Stimulated activated CD8-positive, alpha-beta memory T cell treated with anti-CD3 and anti-CD28 coated beads, Interleukin-4, amount 100 ng/mL, for 48 hours (primary cell): ENCODE measurements at places on chromosomes 11 and 22.

DNA sequence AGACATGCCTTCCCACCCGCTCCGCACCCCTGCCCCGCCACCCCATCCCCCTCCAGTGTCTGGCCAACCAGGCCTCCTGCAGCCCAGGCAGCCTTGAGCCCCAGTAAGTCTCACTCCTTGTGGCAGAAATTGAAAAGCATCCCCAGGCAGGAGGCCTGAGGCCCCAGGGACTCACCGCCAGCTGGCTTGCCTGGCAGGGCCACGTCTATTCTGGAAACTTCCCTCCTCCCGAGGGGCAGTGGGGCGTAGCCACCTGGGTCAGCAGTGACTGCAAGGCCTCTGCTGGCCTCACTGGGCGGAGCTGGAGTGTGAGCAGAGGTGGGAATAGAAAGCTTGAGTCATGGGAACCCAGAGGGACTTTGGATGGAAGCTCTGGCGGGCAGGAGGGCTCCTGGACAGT is 26.3 kb downstream of the ANO1 start:
- DNase-seq: no peak

DNA sequence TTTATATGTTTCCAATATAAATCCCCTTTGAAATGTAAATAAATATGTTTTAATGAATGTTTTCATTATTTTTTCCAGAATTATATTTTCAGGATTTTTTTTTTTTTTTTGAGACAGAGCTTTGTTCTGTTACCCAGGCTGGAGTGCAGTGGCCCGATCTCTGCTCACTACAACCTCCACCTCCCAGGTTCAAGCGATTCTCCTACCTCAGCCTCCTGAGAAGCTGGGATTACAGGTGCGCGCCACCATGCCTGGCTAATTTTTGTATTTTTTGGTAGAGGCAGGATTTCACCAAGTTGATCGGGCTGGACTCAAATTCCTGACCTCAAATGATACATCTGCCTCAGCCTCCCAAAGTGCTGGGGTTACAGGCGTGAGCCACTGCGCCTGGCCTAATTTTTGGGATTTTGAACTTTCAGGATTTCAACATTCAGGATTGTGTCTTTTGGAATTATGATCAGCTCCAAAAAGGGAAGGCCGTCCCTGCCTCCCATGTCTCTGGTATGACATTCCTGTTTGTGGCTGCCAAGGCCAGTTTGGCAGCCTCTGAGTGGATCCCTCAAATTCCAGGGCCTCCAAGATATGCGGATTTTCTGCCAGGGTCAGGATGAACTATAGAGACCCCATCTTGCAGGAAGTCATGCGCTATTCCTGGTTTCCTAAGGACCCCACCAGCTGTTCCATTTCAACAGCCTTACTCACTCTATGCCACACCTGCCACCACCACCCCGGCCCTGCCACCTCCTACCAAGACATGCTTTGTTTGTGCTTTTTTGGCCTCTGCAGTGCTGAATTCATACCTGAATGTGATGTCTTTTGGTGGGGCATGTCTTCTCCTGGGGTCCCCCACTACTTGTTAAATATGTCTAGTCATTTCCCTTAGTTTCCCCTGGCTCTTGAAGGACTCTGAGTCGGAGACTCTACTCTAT is 21.9 kb upstream of the TMPRSS4 start:
- peak; percentile 24 for DNase-seq

GRCh38 chr11:46427364-46427763 is 35.8 kb upstream of the CHRM4 start:
- DNase-seq: no peak

- DNase-seq: no peak
Measured at GRCh38 chr11:117361432-117361831, 33.8 kb downstream of the CEP164 start.

DNA sequence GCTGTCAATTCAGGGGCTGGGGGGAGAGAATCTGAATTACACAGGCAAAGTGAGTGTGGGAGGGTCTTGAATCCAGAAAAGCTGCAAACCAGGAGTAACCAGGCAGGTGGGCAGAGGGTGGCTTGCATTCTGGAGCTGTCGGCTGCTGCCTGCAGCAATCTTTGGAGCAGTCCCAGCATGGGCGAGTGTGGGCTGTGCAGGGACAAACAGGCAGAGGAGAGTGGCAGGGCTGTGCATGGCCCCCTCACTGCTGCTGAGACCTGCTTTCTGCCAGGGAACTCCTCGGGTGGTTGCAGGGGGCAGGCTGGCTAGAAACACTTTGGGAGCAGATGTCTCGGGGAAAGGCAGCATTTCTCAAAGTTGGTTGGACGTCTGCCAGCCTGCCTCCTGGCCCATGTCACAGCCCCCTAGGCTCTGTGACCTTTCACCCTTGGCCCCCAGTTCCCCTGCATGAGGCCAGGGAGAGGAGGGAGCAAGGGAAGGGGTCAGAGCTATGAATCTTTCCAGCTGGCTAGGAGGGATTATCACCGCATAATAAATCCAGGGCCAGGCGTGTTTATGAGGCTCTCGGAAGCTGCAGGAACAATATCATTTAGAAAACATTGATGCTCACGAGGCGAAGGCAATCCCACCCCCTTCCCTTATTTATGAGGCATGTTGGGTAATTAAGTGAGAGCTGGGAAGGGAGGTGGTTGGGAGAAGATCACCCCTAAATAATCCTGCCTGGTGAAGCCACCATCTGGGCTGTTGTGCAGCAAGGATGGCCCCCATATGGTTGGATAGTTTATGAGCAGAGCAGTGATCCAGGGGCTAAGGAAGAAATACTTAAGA is 212.3 kb upstream of the NCAM1 start:
- no peak for DNase-seq

GRCh38 chr22:44337678-44338004 is 24.9 kb upstream of the SHISAL1 start:
- DNase-seq: peak; percentile 44

GRCh38 chr11:11230087-11230486 is 123.0 kb downstream of the CSNK2A3 start:
- DNase-seq: no peak

GRCh38 chr11:125910226-125910849 is 6.0 kb downstream of the DDX25 start:
- DNase-seq: no peak

GRCh38 chr11:12768726-12769673 is 94.8 kb downstream of the TEAD1 start:
- no peak for DNase-seq

GRCh38 chr22:31243339-31244045 is 31.4 kb downstream of the LIMK2 start:
- no peak for DNase-seq

- DNase-seq: no peak
Measured at GRCh38 chr11:128604723-128605122, 17.4 kb upstream of the ETS1 start.

DNA sequence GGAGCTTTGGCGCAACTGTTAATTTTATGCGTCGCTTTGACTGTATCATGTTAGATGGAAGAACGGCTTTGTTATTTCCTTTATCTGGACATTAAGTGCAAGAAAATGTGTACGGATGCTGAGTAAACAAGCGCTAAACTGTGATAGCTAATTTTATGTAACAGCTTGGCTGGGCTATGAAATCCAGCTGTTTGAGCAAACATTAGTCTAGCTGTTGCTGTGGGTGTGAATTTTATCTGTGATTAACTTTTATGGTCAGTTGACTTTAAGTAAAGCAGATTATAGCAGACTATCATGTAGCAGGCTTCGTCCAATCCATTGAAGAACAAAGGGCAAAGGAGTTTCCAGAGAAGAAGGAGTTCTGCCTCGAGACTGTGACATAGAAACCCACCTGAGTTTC is 14.0 kb downstream of the OR8A1 start:
- no peak for DNase-seq

GRCh38 chr11:126581871-126582648 is 226.6 kb downstream of the ST3GAL4 start:
- DNase-seq: no peak

- DNase-seq: no peak
Measured at GRCh38 chr11:62680825-62681240, 2.0 kb upstream of the UBXN1 start.

DNA sequence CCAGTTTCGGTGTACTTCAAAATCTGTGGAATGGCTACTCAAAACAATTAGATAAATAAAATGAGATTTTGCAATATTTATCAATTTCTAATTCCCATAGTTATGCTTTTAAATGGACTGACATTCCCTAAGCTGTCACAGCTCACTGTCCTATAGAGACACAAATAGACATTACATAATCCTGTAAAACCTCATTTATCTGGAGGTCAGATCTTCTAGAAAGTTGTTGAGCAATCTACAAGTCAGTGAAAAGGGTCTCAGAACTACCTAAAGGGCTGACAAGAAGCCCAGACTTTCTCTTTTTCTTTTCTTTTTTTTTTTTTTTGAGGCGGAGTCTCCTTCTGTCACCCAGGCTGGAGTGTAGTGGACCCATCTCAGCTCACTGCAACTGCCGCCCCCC is 12.0 kb downstream of the ALG8 start:
- no peak for DNase-seq

DNA sequence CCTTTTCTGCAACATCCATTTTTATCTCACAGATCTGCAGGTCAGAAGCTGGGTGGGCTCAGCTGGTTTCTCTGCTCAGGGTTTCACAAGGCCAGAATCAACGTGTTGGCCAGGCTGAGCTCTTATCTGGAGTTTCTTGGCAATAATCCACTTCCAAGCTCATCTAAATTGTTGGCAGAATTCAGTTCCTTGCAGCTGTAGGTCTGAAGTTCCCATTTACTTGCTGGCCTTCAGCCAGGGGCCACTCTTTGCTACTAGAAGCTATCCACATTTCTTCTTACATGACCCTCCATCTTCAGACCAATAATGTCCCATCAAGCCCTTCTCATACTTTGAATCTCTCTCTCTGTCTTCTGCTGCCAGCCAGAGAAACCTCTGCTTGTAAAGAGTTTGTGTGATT is 103.5 kb downstream of the WNT11 start:
- no peak for DNase-seq

DNA sequence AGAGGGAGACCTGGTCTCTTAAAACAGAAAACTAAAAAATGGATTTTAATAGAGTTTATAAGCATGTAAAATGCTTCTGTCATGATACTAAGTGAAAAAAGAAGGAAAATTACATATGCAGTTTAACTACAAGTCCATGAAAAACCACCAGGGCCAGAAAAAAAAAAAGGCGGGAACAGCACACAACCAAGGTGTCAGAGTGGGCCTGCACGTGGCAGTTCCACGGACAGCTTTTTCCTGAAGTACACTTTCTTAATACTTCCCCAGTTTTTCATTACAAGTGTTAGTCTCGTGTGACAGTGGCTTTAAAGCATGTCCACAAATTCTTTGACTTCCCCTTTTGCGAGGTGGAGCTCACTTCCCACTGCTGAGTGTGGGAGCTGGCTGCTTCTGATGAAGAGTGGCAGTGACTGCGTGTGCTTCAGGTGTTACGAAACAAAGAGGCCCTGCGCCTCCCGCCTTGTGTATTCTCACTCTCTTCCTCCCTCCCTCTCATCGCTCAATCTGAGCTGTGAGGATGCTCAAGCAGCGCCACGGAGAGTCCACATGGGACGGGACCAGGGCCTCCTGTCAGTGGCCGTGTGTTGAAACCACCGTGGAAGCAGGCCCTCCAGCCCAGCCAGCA is 16.4 kb downstream of the PPM1F start:
- no peak for DNase-seq

DNA sequence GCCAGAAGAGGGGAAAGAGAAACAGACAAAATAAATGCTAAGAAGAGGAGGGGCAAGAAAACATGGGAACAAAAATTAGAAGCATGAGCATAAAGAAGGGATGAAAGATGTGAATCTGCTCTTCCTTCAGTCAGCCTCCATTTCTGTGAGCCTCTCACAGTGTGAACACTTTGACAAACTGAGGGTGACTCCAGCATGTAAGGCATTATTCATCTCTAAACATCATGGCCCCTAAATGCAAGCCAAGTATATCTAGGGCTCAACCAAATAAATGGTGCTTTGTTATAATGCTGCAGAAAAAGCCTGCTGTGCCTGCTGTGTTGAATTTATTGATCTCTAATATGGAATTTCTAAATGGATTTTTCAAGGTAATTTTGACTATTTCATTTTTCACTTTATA is 281.3 kb downstream of the TTC28 start:
- no peak for DNase-seq

DNA sequence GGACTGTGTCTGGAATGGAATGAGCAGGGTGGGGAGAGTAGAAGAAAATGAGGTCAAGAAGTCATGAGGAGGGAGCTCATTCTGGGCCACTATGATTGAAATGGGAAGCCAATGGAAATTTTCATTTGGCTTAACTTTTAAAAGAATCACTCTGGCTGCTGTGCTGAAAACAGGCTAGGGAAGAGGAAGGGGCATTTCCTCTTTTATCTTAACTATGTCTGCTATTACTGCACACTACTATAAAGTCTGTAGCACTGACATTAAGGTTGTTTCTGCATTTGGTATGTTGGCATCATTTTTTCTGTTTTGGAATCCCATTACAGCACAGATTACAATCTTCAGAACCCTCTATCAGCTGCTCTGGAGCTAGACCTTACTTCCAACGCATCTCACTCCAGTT is 8.2 kb downstream of the PATL1 start:
- no peak for DNase-seq

DNA sequence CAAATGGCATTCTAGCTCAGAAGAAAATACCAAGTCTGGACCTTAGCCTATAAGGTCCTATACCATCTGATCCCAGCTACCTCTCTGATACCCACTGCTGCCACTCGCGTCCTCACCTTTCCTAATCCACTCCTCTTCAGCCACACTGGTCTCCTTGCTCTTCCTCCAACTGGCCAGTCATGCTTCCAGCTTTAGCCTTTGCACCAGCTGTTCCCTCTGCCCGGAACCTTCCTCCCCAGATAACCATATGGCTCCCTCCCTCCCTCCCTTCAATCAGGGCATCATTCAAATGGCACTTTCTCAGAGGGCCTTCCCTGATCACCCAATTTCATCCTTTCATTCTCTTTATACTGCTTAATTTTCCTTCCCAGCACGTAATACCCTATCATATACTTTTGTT is 67.9 kb downstream of the KCNC1 start:
- DNase-seq: no peak

- DNase-seq: peak; percentile 18
Measured at GRCh38 chr11:117839380-117839881, 14.9 kb upstream of the FXYD2 start.

GRCh38 chr11:30313580-30313979 is 9.3 kb upstream of the ARL14EP start:
- no peak for DNase-seq

DNA sequence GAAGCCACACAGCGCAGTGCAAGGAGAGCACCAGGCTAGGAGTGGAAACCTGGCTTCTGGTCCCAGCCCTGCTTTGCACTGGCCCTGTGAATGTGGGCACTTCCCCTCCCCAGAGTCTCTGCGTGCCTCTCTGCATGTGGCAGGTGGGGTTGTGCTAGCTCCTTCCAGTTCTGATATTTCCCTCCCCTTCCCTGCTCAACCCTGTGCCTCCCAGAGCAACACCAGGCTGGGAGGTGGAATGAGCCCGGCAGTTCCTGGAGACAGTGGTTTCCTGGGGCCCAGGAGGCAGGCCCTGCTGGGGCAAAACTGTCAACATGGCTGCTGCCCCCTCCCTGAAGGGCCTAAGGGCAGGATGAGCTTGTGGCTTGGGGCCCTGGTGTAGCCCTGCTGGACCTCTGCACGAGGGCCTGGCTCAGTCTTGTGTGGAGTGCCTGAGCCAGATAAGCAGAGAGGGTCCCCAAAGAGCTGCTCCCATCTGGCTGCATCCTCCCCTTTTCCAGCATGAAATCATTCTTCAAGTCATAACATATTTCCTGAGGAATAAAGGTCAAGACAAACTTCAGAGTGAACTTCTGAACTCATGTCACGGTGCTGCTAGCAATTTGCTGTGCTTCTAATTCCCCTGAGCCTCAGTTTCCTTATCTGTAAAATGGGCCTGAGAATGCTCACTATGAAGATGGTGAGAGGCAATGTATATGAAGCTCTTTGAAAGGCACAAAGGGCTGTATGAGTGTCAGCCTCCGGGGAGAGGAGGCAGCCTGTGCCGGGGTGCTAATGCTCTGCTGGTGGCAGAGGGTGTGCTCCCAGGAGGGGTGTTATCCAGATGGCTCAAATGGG is 116.0 kb downstream of the GRIK4 start:
- no peak for DNase-seq
